Gastrocnemius medialis (tissue), 4 donors: ENCODE measurements at places on chromosomes 13 and 19. TPM values are rescaled to one million over a fixed set of nuclear protein-coding genes. Genes with fewer than 3 reads are reported as not detected.

DNA sequence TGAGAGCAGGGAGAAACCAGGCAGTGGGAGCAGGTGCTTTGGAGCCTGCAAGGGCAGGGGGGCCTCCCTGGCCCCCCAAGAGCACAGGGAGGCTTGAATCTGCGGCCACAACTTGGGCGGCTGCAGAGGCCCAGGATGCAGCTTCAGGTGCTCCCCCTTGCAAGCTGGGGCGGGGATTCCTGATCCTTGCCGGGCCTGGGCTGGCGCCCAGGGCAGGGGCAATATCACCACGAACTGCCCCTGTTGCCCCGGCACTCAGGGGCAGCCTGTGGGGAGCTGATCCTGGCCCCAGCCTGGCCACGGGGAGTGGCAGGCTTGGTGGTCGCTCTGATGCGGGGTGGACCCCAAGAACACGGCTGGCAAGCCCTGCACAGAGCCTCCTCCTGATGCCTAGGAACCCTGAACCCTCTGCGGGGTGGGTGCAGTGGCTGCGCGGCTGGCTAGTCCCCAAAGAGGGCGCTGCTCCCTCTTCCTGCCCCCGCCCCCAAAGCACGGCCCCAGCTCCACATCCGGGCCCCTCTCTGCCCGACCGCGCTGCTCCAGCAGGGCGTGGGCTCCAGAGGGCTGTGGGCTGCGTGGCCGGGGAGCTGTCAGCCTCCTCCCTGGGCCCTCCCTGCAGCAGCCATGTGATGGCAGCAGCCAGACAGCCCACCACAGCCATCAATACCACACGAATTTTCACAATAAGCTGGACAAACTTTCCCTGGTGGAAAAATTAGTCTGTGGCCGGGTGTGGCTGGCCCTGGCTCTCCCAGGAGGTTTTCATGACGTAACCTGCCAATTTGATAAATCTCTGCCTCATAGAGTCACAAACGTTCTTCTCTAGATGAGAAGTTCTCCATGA is 21.0 kb downstream of the TNFSF9 start:
- no peak overlapping the region for H3K4me3 ChIP-seq
- no peaks in the 10 kb centered on the region for H3K4me1 ChIP-seq
- no peaks in the 10 kb centered on the region for H3K27me3 ChIP-seq

The LIM2 gene
- total RNA-seq, result not detected

- H3K27me3 ChIP-seq, result no peaks in the 10 kb centered on the region
- DNase-seq, result no peak
- no peak overlapping the region for H3K27ac ChIP-seq
- no peak overlapping the region for H3K4me3 ChIP-seq
Observed at GRCh38 chr13:80359778-80360452, 19.0 kb upstream of the SPRY2 start.

The ELAVL1 gene
- 40.5 TPM for total RNA-seq

DNA sequence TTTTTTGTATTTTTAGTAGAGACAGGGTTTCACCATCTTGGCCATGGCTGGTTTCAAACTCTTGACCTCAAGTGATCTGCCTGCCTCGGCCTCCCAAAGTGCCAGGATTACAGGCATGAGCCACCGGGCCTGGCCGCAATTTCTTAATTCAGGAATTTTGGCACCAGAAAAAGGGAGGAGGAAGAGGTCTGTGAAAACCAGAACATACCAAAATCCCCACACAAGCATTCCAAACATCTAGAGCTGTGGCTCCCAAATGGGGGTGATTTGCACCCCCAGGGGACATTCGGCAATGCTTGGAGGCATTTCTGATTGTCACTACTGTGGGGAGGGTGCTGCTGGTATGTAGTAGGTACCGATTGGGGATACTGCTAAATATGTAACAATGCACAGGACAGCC is 40.2 kb upstream of the ABCC4 start:
- H3K27ac ChIP-seq, result no peak overlapping the region
- peaks cover 5% of the 10 kb centered on the region for H3K4me1 ChIP-seq
- no peak for DNase-seq
- H3K4me3 ChIP-seq, result no peak overlapping the region
- H3K36me3 ChIP-seq, result no peaks in the 10 kb centered on the region

The ZNF730 gene
- not detected for total RNA-seq

The HIF3A gene
- 29.2 TPM for total RNA-seq

DNA sequence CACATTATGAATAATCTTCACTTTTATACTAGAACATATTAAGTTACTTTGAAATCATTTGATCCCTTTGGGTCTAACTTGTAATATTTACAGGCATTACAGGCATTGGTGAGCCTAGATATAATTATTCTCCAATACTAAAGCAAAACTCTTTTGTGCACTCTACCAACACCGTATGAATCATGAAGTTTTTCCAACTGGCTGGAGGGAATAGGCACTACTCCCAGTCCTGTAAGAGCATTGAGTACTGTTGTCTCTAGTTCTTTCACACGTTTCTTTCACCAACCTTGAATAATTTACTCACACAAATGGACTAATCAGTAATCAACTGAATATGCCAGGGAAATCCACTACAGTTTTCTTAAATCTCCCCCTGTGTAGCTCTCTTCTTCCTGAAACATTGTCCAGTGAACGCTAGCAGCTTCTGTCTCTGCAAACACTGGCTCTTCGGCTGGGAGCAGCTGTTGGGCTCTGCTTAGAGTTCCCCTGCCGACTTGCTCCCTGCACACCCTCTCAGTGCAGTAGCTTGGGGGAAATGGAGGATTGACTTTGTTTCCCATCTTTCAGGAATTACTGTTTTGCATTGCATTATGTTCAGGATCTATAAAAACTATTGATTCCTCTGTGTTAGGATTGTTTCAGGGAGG is 476.7 kb downstream of the RFC3 start:
- no peak for DNase-seq
- no peaks in the 10 kb centered on the region for H3K4me1 ChIP-seq
- no peak overlapping the region for H3K4me3 ChIP-seq

The LHFPL6 gene
- 12.9 TPM for total RNA-seq

The GNG7 gene
- total RNA-seq, result 0.68 TPM

The MYPOP gene
- 6.7 TPM for total RNA-seq

DNA sequence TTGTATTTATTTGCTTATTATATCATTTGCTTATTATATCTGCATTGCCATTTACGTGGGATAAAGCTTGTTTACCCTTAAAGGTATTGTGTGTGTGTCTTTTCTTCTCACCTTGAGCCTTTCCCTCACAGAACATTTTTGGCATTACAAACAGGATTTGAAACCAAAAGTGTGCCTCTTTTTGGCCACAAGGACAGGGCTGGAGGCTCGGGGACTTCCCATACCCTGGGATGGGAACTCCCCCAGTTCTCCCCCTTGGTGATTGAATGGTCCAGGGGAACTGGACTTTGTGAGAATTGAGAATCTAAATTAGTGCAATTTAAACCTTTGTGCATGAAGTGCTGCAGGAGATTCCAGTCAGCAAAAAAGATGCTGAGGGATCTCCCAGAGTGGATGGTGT is 2.4 kb upstream of the ZNF506 start:
- H3K27ac ChIP-seq, result no peak overlapping the region
- no peaks in the 10 kb centered on the region for H3K27me3 ChIP-seq
- H3K4me3 ChIP-seq, result no peak overlapping the region
- no peak for DNase-seq
- H3K4me1 ChIP-seq, result peaks cover 10% of the 10 kb centered on the region
- H3K36me3 ChIP-seq, result no peaks in the 10 kb centered on the region

The ZNF557 gene
- total RNA-seq, result 4.4 TPM

DNA sequence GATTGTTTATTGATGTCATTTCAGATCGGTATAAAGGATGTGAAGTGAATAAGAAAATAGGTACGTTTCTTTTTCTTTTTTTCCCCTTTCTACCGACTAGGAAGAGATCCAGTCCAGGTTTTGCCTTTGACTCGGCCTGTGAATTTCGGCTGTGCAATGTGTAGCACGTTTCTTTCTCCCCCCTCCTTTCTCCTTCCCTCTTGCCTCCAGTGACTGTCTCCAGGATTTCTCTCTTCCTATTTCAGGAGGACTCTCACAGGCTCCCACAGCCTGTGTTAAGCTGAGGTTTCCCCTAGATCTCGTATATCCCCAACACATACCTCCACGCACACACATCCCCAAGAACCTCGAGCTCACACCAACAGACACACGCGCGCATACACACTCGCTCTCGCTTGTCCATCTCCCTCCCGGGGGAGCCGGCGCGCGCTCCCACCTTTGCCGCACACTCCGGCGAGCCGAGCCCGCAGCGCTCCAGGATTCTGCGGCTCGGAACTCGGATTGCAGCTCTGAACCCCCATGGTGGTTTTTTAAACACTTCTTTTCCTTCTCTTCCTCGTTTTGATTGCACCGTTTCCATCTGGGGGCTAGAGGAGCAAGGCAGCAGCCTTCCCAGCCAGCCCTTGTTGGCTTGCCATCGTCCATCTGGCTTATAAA is at the start of gene GPC6:
Gene GPC6, plus strand, starts transcription at position 185 of the 657 bp plus-strand sequence.
- H3K36me3 ChIP-seq, result no peaks in the 10 kb centered on the region
- DNase-seq, result no peak
- H3K27me3 ChIP-seq, result peaks cover 7% of the 10 kb centered on the region
- H3K4me1 ChIP-seq, result peaks cover 16% of the 10 kb centered on the region
- peak within 1 kb of the TSS; percentile 57 for H3K27ac ChIP-seq

The GJA3 gene
- not detected for total RNA-seq

The ZNF428 gene
- 15.4 TPM for total RNA-seq

- H3K4me3 ChIP-seq, result peak overlapping the region; percentile 18
- no peak overlapping the region for H3K27ac ChIP-seq
- no peaks in the 10 kb centered on the region for H3K36me3 ChIP-seq
- DNase-seq, result no peak
Observed at GRCh38 chr19:5308451-5309437, 31.9 kb downstream of the PTPRS start.

DNA sequence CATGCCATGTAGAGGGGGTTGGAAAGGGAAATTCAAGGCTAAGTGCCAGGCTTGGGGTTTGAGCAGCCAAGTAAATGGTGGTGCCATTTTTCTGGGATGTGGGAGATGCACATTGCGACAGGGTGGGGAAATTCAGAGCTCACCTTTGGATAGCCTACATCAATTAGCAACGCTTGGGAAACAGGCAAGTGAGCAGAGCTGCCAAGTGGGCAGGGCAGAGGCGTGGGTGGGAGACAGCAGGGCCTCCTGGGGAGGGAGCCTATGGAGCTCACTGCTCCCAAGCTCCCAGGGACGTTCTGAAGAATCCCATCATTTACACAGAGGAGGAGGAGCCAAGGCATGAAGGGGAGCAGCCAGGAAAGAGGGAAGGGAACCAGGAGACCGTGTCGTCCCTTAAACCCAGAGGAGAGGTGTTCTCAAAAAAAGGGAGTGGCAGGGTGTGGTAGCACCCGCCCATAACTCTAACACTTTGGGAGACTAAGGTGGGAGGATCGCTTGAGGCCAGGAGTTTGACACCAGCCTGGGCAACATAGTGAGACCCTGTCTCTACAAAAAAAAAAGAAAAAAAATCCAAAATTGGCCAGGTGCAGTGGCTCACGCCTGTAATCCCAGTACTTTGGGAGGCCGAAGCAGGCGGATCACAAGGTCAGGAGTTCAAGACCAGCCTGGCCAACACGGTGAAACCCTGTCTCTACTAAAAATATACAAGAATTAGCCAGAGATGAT is 11.5 kb upstream of the CCNE1 start:
- no peaks in the 10 kb centered on the region for H3K27me3 ChIP-seq
- H3K27ac ChIP-seq, result no peak overlapping the region
- no peaks in the 10 kb centered on the region for H3K36me3 ChIP-seq
- H3K4me1 ChIP-seq, result no peaks in the 10 kb centered on the region
- no peak for DNase-seq

DNA sequence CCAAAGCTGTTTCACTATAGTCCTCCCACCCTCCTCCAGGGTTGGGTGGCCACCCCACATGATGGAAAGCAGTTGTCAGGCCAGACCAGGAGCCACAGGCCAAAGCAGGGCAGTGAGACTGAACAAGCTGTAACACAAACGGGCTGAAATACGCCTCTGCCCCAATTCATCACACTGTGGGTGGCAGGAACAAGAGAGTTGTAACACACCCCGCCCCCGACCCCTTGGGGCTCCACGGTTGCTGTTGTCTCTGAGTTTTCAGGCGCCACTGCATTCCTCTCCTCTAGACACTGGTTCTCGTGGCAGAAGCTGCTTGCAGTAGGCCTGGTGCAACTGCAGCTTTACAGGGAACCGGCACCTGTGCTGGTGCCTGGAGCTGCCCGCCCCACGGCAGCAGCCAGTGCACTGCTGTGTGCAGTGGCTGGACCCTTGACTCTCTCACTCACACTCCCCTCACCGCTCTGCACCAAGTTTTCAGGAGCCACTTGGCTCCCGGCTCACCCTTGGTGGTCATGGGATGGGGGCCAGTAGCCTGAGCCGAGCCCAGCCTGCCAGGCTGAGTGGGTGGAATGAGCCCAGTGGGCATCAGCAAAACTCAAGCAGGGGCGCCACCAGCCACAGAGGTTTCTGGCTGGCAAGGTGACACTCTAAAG is 1314.5 kb upstream of the MIR17HG start:
- no peaks in the 10 kb centered on the region for H3K27me3 ChIP-seq
- no peak overlapping the region for H3K27ac ChIP-seq
- no peaks in the 10 kb centered on the region for H3K36me3 ChIP-seq
- DNase-seq, result no peak
- H3K4me3 ChIP-seq, result no peak overlapping the region
- no peaks in the 10 kb centered on the region for H3K4me1 ChIP-seq

DNA sequence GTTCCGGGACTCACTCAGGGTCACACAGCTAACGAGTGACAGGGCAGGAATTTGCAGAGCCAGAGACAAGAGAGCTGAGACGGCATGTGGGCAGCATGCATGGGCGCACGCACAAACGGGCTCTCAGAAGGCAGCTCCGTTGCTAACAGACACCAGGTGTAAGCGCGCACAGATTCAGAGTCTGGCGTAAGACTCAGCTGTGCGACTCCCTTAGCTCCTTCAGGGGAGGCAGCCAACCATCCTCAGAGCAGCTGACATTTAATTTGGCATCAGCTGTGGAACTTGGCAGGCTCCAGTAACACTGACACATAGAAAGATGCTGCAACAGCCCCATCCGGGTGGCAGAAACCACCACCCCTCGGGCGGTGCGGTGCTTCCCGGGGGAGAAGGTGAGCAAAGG is 7.5 kb upstream of the TM6SF2 start:
- H3K27me3 ChIP-seq, result no peaks in the 10 kb centered on the region
- peak; percentile 18 for DNase-seq
- peaks cover 75% of the 10 kb centered on the region for H3K36me3 ChIP-seq

The CAPN12 gene
- total RNA-seq, result not detected

- H3K27ac ChIP-seq, result no peak overlapping the region
- no peaks in the 10 kb centered on the region for H3K36me3 ChIP-seq
- peak overlapping the region; percentile 28 for H3K4me3 ChIP-seq
- peaks cover 61% of the 10 kb centered on the region for H3K27me3 ChIP-seq
- no peak for DNase-seq
- peaks cover 48% of the 10 kb centered on the region for H3K4me1 ChIP-seq
Observed at GRCh38 chr19:10419646-10420443, 493 bp upstream of the PDE4A start.

The PEAK3 gene
- not detected for total RNA-seq

The KLK4 gene
- total RNA-seq, result not detected

- no peaks in the 10 kb centered on the region for H3K36me3 ChIP-seq
- no peak overlapping the region for H3K4me3 ChIP-seq
- no peak overlapping the region for H3K27ac ChIP-seq
- H3K27me3 ChIP-seq, result no peaks in the 10 kb centered on the region
- no peaks in the 10 kb centered on the region for H3K4me1 ChIP-seq
- DNase-seq, result no peak
Observed at GRCh38 chr13:38283346-38283745, 66.3 kb upstream of the UFM1 start.

GRCh38 chr13:110137680-110138009 is 169.3 kb downstream of the COL4A1 start:
- no peaks in the 10 kb centered on the region for H3K36me3 ChIP-seq
- H3K27ac ChIP-seq, result peak overlapping the region; percentile 87
- H3K4me3 ChIP-seq, result peak overlapping the region; percentile 61
- no peaks in the 10 kb centered on the region for H3K27me3 ChIP-seq
- peak; percentile 70 for DNase-seq

GRCh38 chr13:66995203-66995611 is 234.9 kb downstream of the PCDH9 start:
- no peak overlapping the region for H3K27ac ChIP-seq
- no peaks in the 10 kb centered on the region for H3K27me3 ChIP-seq
- H3K4me1 ChIP-seq, result no peaks in the 10 kb centered on the region
- no peak for DNase-seq
- no peak overlapping the region for H3K4me3 ChIP-seq

The PLVAP gene
- total RNA-seq, result 21.1 TPM

The CATSPERD gene
- not detected for total RNA-seq
